ENCODE measurements at places on chromosomes 16 and 17. TPM values are rescaled to one million over a fixed set of nuclear protein-coding genes. Genes with fewer than 3 reads are reported as not detected.

KRT12 gene
- polyA plus RNA-seq, result not detected

ASPHD1 gene
- polyA plus RNA-seq, result 0.84 TPM

CDRT4 gene
- 3.9 TPM for polyA plus RNA-seq

KCNAB3 gene
- 9.6 TPM for polyA plus RNA-seq

- no peak for DNase-seq
Measured at GRCh38 chr17:64420143-64420670, 28.7 kb upstream of the MILR1 start.

DNA sequence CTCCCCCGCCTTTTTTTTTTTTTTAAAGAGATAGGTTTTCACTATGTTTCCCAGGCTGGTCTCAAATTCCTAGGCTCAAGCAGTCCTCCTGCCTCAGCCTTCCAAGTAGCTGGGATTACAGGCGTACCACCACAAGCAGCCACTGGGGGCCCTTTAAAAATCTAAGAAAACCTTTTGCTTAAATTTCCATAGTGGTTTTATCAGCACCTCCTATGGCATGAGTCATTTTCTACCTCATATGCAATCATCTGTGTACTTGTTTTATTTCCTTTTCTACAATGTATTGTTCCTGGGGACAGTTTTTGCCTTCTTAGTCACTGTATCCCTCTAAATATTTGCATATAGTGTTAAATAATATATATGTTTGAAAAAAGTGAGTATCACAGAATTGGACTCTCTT is 29.2 kb downstream of the GNA13 start:
- no peak for DNase-seq

GRCh38 chr17:18166894-18167293 is 16.7 kb upstream of the ALKBH5 start:
- DNase-seq, result no peak

- DNase-seq, result no peak
Measured at GRCh38 chr17:35775583-35775982, 14.9 kb downstream of the C17orf50 start.

DNA sequence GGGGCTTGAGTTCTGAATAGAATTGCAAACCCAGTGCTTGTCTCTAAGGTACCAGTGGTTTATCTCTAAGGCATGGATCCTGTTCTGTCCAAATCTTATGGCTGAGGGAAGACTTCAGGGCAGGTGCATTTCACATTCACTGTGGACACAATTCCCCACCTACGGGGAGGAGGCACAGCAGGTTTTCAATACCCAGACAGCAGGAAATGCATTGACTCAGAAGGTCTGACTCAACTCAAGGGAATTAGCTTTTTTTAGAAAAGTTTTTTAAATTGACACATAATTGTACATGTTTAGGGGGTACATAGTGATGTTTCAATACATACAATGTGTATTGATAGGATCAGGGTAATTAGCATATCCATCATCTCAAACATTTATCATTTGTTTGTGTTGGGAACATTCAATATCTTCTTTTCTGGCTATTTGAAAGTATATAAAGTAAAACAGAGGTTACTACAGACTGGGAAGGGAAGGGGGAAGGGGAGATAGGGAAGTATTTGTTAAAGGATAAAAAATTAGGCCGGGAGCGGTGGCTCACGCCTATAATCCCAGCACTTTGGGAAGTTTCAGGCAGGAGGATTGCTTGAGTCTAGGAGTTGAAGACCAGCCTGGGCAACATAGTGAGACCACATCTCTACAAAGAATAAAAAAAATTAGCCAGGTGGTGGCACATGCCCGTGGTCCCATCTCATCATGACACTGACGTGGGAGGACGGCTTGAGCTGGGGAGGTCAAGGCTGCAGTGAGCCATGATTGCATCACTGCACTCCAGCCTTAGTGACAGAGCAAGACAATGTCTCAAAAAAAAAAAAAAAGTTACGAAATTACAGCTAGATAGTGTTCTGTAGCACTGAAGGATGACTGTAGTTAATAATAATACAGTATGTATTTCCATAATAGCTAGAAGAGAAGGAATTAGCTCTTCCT is 54.9 kb downstream of the RGS9 start:
- DNase-seq, result no peak
